ENCODE measurements at places on chromosomes 12 and 14.

DNA sequence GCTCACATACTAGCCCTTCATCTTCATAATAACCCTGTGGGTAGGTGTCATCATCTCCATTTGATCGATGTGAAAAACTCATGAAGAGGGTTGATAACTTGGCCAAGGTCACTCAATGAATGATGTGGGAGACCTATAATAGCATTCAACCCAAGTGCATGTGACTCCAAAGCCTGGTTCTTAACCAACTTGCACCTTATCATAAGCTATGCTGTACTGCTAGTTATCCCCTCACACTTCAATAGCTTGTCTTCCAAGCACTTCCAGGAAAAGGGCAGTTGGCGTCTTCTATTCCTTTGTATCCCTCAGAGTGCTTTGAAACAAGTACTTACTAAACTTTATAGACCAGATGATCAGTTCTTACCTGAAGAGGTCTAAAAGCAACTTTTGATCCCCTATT lies 15.2 kb downstream of the VIPAS39 start:
- DNase-seq: no peak

DNA sequence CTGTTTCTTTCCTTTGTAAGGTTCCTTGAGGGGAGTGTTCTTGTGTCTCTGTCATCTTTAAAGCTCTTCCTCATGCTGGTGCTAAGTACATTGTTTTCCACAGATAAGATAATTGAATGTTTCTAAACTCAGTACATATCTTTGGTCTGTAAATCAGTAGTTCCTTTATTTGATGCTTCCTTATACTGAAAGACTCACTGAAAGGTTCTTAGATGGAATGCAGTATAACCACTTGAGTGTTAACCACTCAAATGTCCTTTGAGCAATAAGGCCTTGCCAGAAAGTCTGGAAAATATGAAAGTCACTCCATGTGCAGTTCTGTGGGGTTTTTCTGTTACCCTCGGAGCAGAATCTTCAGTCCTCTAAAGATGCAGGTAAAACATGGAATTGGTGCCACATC lies 23.0 kb upstream of the RNU6-8 start:
- no peak for DNase-seq

DNA sequence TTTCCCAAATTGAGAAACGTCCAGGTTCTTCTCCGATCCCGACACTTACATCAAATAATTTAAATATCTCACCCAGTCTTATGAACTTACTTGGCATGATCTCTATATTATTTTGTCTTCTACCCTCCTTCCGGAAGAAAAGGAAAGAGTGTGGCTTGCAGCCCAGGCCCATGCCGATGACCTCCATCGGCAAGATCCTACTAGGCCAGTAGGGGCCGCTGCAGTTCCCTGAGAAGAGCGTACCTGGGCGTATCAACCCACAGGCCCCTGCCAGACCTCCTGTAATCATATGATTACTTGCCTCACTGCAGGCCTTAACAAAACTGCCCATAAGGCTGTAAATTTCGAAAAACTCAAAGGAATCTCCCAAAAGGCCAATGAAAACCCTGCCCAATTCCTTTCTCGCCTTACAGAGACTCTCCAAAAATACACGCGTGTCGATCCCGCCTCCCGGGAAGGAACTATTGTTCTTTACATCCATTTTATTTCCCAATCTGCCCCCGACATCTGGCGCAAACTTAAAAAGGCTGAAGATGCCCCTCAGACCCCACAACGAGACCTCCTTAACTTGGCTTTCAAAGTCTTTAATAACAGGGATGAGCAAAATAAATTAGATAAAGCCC lies 69.6 kb downstream of the MOK start:
- no peak for DNase-seq

- no peak for DNase-seq
These were observed 19.8 kb upstream of the DHRS7 start for GRCh38 chr14:60184905-60185555.

DNA sequence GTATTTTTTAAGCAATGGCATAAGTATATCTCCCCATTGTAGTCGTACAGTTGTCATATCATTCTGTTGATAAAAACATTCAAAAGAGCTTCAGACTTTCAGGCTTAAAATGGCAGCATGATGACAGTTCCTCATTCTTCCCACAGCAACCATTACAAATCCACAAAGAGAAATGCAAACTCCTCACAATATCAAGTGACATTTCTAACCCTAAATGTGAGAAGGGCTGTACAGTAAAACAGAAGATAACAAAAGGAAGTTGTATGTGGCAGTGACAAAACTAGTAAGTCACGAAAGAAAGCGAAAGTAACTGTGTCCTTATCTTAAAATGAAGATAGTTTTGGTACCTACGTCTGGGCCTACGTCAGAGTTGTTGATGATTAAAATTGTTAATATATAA lies 46.7 kb downstream of the GXYLT1 start:
- DNase-seq: no peak

GRCh38 chr14:96479435-96480146 lies 22.6 kb upstream of the PAPOLA start:
- no peak for DNase-seq

DNA sequence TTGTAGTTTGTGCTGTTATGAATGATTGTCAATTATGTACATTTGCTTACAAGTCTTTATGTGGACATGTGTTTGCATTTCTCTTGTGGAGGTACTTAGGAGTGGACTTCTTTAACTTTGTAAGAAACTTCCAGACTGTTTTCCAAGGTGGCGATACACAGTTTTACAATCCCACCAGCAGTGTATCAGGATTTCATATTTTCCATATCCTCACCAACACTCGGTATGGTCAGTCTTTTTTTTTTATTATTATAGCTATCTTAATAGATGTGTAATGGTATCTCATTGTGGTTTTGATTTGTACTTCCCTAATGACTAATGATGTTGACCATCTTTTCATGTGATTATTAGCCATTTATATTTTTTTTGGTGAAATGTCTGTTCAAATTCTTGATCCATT lies 73.7 kb upstream of the KCNH3 start:
- no peak for DNase-seq
